ENCODE measurements at places on chromosomes 3 and 15.

GRCh38 chr3:86451749-86452148 lies 539.2 kb downstream of the VGLL3 start:
- DNase-seq = no peak

DNA sequence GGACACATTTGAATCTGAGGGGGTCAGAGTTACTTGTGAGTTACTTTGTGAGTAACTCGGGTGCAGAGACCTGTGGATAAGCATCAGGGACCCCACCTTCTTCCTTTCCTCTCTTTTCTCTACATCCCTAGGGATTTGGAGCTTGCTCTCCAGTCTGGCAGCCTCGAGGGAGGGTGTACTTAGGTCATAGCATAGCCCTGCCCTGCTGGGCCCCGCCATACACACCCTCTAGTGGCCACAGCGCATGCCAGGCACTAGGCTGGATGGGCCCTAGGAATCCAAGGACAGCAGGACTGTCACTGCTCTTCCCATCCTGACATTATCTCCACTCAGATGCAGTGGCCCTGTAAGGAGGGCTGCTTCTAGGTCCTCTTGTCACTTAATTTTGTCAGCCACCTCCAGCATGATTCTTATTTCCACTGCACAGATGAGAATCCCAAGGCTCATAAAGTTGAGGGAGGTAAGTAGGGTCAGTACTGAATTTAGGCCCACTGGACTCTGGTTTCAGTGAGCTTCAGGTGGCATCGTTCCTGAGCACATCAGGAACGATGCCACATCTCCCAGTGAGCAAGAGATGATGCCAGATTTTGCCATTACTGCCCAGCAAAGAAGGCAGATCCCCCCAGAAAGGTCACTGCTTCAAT lies 3.6 kb upstream of the SMAD6 start:
- peak; percentile 91 for DNase-seq

GRCh38 chr3:195025884-195026200 lies 245.1 kb downstream of the XXYLT1 start:
- no peak for DNase-seq

DNA sequence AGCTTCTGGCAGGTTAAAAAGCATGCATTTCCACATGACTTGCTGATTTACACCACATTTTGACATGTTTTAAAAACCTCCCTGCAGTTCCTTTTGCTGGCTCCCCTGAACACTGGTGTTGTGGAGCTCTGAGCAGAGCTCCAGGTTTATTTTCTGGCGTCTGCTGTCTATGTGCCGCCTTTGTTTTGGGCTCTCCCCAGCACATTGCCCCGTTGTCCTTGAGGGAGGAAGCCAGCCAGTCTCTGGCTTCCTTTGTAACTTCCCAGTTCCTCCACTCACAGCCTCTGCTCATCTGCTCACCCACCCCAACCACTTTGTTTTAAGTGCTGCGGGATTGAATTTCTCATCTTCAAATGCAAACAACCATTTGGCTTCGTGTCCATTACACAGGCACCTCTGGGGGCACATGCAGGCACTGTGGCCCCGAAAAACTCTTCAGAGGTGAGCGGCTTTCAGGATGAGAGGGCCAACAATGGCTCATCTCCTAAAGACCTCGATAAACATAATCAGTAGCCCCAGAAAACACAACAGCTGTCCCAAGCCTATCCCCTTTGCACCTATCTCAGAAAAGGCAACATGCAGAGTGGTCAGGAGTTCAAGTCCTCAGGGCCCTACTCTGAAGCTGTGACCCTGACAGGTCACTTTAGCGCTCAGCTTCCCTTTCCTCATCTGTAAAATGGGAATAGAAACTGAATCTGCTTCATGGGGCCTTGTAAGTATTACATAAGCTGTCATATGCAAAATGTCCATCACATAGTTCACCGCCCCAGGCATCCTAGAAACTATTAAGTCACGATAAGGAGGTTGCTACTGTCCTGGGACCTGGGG lies 1.3 kb upstream of the MEF2A start:
- DNase-seq = peak; percentile 35

- DNase-seq = no peak
Measured at GRCh38 chr15:40133544-40133943, 24.9 kb upstream of the BMF start.

DNA sequence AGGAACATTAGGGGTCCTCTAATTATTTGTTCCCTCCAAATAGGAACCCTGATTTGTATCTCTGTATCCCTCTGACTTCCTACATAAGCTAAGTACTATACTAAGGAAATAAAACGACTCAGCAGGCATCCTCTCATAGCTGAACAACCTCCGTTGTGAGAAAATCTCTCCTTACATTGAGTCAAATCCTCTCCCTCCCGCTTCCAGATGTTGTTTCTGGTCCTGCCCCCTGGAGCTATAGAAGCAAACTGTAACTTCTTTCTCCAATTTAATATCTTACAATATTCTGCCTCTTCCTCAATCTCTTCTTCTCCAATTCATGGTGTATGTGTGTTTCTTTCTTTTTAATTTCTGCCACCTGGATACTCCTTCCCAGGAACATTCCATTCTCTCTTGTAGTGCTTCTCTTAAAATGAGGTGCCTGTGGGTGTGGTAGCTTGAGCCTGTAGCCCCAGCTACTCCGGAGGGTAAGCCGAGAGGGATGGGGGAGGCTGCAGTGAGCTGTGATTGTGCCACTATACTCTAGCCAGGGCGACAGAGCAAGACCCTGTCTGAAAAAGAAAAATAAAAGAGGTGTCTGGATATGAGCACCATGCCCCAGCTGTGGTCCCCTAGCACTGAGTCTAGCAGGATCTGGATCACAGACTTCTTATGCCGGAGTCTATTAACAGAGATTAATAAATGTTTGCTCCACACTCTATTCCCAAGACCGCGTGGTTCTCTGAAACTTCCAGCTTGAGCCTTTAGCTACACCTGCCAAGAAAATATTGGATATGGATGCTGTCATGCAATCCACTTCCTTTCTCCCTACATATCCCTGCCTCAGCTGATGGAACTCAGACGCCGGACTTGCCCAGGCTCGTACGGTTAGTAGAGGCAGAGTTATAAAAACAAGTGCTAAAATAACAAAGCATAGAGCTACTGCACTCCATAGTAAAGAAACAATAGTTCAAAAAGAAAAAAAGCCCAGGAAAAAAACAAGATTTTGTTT lies 42.9 kb upstream of the NEO1 start:
- no peak for DNase-seq

GRCh38 chr15:63236272-63236671 lies 41.1 kb upstream of the APH1B start:
- DNase-seq = no peak

GRCh38 chr3:133742351-133743091 lies 3.7 kb upstream of the TF start:
- DNase-seq = no peak

GRCh38 chr3:46865031-46865507 lies 1.8 kb upstream of the MYL3 start:
- peak; percentile 68 for DNase-seq

DNA sequence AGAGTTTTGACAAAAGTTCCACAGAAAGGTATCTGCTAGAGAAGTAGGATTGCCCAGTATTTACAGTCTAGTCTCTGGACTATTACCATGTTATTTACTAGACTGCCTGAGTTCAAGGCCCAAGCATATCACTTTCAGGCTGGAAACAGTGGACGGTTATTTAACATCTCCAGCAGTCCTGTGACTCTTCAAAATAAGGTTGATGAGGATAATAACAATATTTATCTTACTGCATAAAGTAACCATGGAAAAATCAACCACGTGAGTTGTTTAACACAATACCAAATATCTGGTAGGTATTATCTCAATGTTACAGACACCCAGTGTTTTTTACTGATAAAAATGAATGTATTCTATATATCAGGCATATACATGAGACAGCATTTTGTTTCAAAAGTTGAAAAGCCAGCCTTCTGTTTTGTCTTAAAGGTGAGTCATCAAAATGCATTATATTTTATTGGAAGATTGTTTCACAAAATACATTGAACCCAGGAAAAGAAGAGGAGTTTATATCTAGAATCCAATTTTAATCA lies 535.8 kb downstream of the TBL1XR1 start:
- DNase-seq = no peak

Measured in hepatocyte (in vitro differentiated cells).